ENCODE measurements at places on chromosomes 7 and 10.

- no peak for DNase-seq
These were observed 77.7 kb downstream of the OTUD1 start for GRCh38 chr10:23516530-23516929.

GRCh38 chr10:30062090-30062489 lies 2.7 kb upstream of the JCAD start:
- no peak for DNase-seq

- no peak for DNase-seq
These were observed 4.1 kb downstream of the LZTS2 start for GRCh38 chr10:101003639-101004206.

DNA sequence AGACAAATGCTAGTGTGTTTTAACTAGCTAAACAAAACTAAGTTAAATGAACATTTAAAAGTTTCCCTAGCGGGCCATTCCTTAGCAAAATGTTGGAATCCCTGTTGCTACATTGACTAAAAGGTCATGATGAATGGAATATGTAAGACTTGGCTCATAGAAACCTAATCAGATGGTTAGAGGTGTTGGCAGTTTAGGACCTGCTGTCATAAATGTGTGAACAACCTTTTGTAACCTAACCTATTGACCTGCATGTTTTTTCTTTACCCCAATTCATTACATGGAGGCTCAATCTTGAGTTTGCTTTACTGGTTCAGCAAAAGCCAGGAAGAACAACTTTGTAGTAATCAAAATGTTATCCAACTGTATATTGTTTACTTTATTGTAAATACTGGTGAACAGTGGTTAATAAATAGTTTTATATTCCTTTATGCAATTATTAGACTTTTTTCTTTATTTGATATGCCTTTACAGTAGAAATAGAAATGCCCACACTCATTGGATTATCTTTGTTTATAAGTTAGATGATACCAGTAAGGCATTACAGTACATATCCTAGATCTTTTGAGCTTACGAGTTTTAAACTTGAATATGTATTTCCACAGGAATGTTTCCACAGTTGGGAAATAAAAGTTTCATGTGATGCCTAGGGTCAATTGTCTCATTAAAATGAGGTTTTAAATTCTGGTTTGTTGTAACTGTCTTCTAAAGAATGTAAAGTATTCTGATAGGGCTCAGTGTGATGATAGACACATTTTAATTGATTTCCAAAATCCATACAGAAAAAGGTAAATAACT lies 11.6 kb downstream of the CBX3 start:
- DNase-seq: no peak

DNA sequence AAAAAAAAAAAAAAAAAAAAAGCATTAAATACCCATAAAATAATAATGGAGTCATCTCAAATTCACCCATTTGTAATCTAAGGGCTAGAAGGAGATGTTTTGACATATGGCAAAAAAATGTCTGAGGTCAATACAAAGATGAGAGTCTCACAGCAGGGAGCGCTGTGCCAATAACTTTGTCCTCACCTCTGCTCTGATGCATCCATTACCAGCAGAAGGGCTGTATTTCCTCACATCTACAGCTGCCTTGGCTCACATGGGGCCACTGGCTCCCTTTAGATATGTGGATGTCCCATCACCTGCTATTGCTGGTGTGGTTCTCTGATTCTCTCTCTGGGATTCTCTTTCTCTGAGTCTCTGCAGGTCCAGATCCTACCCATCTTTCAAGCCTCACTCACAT lies 90.3 kb upstream of the FAM133B start:
- DNase-seq: no peak

GRCh38 chr10:98748298-98748697 lies 301.6 kb upstream of the HPS1 start:
- no peak for DNase-seq

GRCh38 chr7:88268858-88269257 lies 37.8 kb downstream of the STEAP4 start:
- DNase-seq: no peak

DNA sequence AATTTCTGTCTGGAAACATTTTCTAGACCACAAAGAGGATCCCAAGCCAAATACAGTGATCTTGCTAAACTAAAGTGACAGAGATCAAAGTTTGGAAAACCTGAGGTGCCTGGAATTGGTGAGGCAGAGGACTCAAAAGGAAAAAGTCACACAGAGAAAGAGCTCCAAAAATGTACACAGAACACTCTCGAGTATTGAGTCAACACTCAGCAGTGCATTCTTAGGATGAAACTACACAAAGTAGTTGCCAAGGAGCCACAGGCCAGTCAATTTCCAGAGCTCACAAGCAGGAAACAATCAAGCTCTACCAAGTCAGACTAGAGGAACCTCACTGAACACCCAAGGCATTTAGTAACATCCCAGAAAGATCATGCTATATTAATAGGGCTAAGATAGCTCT lies 61.3 kb downstream of the MICU1 start:
- DNase-seq: no peak

DNA sequence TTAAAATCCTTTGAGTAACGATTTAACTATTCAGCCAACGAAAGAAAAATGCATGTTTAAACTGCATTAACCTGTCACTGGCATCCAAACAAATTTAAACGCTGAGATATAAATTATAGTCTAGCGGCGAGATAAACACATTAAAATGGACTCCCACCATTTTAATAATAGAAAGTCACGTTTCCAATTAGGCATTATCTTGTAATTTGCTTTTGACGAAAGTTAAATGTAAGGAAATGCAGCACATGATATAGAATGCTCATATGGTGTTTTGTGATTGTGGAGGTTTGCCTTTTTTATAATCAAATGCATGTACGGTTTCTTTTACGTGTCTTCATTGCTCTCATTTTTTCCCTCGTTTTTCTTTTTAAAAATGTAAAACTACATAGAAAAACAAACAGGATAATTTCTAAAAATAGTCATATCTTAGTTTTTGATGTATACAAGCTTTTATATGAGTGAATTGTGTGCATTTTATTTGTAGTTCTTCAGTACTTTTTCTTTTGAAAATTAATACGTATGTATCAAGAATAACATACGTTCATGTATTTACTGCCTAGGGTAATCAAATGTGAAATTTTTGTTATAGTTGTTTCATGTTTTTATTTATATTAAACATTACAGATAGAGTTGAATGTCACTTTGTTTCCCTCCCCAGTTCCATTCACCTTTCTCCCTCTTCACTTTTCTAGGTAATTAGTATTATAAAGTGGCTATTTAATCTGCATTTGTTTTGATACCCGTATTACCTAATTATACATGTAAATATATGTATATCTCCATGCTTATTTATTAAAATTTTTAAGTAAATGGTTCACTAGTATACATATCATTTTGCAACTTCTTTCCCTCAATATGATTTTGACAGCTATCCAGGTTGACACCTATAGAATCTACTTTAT lies 1.1 kb upstream of the KLF14 start:
- DNase-seq: no peak

GRCh38 chr7:1422512-1423263 lies 36.6 kb downstream of the MICALL2 start:
- no peak for DNase-seq

DNA sequence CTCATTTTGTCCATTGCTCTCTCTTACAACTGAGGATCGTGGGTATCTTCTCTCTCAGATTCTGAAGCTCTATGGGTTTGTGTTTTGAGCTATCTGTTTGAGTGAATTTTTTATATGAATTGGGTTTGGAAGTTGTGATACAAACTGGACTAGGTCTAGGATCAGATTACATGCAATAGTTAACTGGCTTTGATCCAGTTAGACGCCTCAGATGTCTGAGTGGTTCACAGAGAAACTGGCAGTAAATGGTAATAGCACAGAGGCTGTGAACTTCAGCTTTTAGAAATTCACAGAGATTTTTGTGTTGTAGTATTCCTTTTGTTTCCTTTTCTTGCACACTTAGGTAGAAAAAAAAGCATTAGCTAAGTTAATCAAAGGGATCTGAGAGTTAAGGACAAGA lies 12.7 kb upstream of the DNMBP start:
- DNase-seq: no peak

DNA sequence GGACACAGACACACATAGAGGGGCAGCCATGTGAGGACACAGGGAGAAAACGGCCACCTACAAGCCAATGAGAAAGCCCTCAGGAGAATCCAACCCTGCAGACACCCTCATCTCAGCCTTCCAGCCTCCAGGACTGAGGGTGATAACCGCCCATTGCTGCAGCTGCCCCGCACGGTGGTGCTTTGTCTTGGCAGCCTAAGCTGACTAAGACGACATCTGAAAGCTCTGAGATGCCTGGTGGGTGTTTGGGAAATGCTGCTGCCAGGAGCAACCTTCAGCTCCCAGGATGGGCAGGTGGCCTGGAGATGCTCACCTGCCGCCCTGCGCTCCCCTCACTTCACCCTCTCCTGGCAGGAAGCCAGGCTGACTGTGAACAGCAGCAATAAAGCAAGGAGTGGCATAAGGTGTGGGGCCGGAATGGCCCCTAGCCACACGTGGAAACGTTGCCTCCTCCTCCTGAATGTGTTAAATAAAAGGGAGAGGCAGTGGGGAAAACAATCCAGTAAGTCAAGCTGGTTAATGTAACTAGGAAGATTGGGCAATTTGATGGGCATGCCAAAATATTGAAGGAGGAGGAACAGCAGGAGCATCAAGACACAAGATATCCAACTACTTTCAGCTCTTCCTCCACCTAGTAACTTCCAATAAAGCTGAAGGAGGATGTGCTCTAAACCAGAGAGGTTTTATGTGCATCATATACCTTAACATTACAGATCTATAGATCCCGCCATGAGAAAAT lies 121.5 kb downstream of the TNS3 start:
- DNase-seq: no peak

DNA sequence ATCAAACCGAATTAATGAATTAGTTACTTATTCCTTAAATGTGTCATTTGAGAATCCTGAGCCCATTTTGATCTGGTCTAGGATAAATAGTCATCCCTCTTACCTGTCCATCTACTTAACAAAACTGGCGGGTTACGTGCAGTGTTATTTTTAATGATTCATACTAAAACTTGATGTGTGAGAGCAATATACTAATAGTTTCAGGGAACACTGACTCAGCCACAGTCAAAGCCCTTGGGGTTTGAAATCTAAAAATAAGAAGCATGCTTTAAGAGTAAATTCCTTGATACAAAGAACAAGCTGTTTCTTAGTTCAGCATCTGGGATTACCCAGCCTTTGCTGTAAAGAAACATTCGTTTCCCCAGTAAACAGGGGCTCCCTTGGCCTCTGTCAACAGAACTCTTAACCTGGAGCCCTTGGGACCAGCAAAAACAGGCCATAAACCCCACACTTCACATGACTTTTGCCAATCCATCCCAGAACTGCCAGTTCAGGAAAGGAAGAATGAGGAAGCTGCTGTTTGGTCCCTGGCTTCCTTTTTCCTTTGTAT lies 370.6 kb upstream of the IGFBP3 start:
- DNase-seq: no peak

GRCh38 chr10:89090756-89091445 lies 100.3 kb downstream of the FAS start:
- DNase-seq: no peak

GRCh38 chr10:35409094-35409582 lies 72.8 kb downstream of the CCNY start:
- no peak for DNase-seq

DNA sequence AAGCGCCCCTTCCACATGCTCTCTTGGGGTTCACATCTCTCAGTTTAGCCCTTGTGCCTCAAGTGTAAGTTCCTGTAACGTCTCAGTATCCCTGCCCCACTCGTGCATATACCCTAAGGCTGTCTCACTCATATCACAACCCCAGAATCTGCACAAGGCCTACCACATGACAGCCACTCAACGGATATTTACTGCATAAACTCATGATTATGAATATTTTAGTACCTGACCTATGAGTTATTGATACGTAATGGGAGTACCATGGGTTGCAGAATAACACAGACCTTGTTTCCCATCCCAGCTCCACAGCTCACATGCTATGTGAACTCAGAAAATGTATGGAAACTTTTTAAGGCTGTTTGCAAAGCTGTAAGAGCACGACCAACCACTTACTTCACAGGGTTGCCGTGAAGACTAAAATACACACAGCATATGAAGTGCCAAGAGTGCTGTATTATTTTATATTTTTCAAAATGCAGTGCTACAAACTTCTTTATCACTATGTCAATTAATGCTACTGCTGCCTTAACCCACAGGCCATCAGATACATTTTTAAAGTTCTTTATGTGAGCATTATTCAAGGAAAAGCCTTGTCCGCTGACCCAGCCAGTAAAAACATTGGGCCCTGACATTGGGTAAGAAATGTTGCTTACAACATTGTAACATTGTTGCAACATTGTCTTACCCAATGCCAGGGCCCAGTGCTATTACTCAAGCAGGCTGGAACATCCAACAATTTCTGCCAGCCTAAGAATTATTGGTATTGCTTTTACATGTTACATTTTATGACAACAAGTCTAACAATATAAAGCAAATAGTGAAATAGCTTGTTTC lies 97.2 kb downstream of the JAZF1 start:
- DNase-seq: no peak

DNA sequence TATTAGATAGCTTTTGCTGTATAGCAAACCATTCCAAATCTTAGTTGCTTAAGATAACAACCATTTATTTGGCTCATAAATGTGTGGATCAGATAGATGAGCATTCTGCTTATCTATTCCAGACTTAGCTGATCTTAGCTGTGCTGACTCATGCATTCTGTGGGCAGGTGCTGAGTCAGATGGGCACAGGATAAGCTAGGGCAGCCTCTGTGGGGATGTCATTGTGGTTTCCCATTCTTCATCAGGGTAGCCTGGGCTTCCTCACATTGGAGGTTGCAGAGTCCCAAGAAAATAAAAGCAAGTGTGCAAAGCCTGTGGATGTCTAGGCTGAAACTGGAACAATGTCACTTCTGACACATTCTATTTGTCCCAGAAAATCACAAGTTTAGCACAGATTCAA lies 917.0 kb downstream of the TYW1 start:
- no peak for DNase-seq

DNA sequence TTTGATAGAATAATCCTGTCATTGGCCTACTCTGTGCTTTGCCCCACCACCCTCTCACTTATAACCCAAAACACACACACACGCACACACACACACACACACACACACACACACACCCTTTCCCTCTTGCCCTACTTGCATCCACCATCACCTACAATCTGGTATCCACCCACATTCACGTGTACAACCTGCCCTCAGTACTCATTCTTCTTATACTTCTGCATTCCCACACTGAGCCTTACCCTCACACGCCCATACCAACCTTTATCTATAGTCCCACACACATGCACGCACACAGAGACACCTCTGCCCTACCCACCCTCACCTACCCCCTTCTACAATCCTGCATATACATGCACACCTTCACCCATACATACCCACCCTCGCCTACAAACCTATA lies 10.8 kb upstream of the SRI start:
- no peak for DNase-seq
